CD4-positive, alpha-beta memory T cell (primary cell): ENCODE measurements at places on chromosomes 12 and 14.

- no peak for DNase-seq
Observed at GRCh38 chr14:51697848-51698247, 46.1 kb downstream of the FRMD6 start.

DNA sequence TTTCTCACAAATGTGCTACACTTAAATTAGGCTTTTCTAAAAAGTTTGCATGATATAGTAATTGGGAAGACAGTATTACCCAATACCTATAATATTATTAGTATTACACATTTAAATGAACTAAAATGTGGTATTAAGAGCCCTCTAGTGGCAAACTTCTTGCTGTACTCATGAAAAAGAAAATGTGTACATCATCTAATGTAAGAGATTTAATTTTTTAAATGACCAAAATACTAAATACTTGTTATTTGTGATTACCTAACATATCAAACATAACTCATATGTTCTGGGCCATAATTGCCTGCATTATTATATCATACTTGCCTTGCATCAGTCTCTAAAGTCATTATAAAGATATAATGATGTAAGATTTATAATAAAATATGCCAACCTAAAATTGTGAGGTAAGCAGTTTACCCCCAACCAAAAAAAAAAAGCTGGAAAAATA, 64.2 kb downstream of the DNAI7 start:
- DNase-seq, result peak; percentile 42

GRCh38 chr12:76628745-76629144, 69.2 kb upstream of the OSBPL8 start:
- no peak for DNase-seq

DNA sequence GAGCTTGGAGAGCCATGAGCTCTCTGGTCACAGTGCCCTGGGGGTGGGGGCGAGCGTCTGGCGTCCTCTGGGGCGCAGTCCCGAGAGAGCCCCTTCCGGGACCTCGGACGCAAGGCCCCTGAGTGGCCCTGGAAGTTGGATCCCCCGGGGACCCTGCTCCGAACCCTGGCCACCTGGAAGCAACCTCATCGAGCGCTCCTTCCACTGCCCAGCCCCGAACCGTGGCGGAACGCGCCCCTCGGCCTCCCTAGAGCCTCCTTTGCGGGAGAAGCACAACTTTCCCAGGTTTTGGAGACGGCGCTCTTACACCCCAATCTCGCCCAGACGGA, 1.2 kb downstream of the NOS1 start:
- no peak for DNase-seq

DNA sequence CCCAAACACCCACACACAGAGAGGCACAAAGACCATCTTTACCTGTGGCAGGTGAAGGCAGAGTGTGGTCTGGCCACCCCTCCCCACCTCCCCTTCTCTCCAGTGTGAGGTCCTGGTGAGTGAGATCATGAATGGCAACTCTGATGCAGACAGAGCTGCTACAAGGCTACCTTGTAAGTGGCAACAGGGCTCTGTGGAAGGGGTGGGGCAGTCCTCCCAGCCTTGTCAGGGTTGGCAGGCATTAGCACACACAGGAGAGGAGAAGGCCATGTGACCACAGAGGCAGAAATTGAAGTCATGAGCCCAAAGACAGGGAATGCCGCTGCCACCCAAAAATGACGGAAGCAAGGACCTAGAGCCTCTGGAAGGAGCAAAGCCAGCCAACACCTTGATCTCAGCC, 30.7 kb downstream of the VWF start:
- no peak for DNase-seq

GRCh38 chr14:69323999-69324282, 64.0 kb downstream of the GALNT16 start:
- DNase-seq, result no peak

- DNase-seq, result peak; percentile 23
Observed at GRCh38 chr12:58346032-58346632, 404.8 kb downstream of the ATP23 start.

DNA sequence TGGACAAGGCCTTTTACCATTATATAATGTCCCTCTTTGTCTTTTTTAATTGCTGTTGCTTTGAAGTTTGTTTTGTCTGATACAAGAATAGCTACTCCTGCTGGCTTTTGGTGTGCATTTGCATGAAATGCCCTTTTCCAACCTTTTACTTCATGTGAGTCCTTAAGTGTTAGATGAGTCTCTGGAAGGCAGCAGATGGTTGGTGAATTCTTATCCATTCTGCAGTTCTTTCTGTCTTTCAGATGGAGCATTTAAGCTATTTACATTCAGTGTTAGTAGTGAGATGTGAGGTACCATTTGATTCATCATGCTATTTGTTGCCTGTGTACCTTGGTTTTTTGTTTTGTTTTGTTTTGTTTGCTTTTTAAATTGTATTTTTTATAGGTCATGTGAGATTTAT, 208.3 kb downstream of the GPHN start:
- DNase-seq, result no peak

DNA sequence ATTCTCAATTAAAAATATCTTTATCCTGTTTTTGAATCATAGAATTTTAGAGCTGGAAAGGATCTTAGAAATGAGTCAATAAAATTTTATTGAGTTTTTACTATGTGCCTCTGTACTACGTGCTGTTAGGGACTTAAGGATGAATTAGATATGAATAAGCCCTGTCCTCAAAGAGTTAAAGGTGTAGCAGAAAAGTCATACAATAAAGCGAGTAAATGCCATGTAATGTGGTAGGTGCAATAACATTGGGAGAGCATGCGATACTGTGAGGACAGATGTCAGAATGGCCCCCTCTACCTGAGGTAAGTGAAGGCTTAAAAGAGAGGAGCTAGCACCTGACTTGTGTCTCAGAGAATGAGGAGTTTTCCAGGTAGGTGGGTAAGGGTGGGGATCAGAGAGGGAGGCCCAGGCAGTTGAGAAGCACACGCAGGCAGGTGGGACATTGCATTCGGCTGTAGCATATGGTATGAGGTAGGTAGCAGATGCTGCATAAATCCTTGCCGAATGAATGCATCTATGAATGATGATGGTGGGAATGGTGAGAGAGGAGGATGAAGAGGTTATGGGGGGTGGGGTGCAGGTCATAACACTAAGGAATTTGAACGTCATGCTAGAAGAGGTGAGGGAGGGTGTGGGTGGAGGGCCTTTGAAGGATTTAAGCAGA, 35.4 kb upstream of the ATP23 start:
- DNase-seq, result no peak

DNA sequence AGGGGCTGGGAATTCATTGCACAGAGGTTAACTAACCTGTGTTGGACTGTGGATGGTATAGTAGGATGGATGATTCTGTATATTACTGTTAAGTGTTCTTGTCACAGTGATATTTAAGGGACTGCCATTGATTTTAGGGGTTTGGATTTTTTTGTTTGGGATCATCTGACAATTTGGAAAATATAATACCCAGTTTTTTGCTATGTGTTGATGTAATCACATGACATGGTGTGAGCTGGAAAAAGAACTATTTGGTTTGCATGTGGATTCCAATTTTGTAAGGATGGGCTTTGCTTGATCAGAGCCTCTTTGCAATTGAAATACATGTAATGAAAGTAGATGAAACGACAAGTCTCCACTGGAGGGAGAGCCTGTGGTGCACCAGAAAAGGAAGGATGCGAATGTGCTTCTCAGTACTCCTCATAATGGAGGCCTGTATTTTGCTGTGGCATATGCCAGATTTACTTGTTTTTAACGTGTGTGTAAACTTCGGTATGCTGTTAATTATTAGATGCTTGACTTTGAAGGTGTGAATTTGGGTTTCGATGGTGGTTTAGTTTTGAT, 2.7 kb downstream of the DYRK2 start:
- peak; percentile 52 for DNase-seq

GRCh38 chr12:29208060-29208459, 59.0 kb downstream of the FAR2 start:
- DNase-seq, result no peak

- DNase-seq, result no peak
Observed at GRCh38 chr12:38872561-38872960, 32.8 kb downstream of the CPNE8 start.

GRCh38 chr14:103401223-103402214, 16.3 kb downstream of the MARK3 start:
- no peak for DNase-seq

- no peak for DNase-seq
Observed at GRCh38 chr14:84131924-84132323, 1398.0 kb upstream of the FLRT2 start.

DNA sequence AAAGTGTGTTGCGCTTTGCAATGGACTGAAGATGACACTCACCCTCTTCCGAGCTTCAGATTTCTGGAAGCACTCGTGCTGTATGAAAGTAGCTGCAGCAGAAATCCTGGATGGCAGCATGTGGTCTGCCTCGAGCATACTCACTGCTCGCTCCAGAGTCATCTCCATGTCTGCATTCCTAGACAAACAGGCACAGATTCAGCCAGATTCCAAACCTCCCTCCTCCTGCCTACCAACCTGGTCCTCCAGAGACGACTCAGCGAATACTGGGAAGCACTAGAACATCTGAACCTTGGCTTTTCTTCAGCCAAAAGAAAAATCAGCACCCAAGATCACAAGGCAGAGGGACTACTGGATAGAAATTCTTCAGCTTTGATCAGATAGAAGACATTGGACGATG, 27.7 kb downstream of the PKP2 start:
- no peak for DNase-seq

- no peak for DNase-seq
Observed at GRCh38 chr14:59964251-59965007, 44.5 kb downstream of the LRRC9 start.

DNA sequence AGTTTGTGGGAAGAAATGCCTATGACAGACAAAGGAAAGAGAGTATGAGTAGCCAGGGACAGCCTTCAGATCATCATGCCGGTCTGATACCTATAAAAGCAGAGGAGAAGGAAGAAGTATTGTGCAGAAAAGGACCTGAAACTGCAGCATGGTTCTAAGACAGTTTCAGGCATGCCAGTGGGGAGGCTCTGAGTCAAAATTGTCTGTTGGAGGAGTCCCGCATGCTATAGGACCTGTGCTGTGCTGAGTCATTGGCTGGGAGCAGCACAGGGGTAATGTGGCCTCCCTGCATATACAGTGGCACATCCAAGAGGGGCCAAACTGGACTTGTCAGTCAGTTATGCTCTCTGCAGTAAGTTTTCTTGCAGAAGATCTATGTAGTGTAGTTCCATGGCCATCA, 40.7 kb downstream of the NEUROD4 start:
- no peak for DNase-seq

- no peak for DNase-seq
Observed at GRCh38 chr12:49949866-49950265, 671 bp upstream of the AQP2 start.

GRCh38 chr14:73223049-73223448, 14.3 kb upstream of the PAPLN start:
- no peak for DNase-seq

DNA sequence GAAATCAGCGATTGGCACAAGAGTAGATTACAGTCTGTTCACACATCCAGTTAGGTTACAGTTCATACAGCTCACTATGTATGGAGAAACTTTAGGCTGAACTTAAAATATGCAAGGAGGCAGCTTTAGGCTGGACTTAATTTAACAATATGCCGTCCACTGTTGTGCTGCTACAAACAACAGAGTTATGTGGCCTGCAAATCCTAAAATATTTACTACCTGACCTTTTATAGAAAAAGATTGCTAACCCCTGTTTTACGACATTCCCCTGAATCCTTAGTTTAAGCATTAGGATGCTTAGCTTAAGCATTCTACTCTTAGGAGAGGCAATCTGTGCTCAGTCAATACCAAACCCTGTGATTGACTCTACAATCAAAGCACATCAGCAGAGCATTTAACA, 50.9 kb downstream of the DAO start:
- no peak for DNase-seq

DNA sequence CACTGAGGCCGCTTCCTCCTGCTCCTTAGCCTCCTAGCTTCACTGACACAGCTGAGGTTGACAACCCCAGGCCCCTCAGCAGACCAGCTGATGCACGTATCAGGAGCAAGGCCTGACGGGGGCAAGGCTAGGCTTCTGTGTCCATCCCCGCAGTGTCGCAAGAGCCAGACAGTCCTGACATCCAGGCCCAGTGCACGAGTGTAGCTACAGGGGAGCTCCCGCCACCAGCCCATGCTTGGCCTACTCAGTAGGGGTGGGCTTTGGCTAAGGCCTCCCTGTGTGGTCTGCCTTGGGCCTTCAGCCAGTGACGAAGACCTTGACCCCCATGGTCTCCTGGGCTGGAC, 179.1 kb downstream of the DPF3 start:
- no peak for DNase-seq

DNA sequence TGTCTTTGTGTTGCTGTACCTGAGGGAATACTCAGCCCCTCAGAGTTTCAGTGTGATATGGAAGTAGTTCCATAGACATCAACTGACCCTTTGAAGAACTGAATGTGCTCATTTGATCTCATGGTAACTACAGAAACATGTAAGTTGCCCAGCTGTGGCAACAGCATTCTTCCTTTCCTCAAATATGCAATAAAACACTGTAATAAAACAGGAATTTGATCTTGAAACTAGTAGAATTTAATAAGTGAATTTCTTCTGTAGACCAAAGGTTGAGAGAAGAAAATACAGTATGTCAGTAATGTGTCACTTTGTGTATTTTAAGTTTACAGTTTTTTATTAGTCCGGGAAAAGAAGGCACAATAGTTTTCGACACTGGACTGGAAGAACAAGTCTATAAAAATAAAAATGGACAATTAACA, 31.9 kb downstream of the KCTD10 start:
- no peak for DNase-seq

- DNase-seq, result no peak
Observed at GRCh38 chr12:98738002-98738401, 92.9 kb downstream of the APAF1 start.

GRCh38 chr14:44565968-44566367, 58.9 kb upstream of the FSCB start:
- no peak for DNase-seq

- no peak for DNase-seq
Observed at GRCh38 chr12:98532687-98533304, 17.4 kb downstream of the TMPO start.

- no peak for DNase-seq
Observed at GRCh38 chr12:92619730-92620684, 82.8 kb upstream of the PLEKHG7 start.

DNA sequence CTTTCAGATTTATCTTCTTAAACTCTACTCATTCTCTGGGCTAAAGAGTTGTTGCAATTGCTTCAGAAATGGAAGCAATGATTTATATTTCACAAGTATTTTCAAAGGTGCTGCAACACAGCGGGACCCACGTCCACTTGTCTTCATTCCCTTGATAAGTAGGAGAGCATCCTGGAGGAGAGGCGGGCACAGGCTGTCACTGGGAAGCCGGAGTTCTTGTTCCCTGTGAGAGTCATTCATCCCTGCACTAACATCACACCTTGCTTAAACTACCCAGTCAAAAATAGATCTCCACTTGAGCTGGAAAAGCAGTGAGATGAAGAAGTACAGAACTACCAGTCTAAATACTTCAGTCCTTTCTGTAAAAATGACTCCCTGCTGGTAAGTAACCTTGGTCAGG, 160.5 kb upstream of the RASSF8 start:
- DNase-seq, result no peak

DNA sequence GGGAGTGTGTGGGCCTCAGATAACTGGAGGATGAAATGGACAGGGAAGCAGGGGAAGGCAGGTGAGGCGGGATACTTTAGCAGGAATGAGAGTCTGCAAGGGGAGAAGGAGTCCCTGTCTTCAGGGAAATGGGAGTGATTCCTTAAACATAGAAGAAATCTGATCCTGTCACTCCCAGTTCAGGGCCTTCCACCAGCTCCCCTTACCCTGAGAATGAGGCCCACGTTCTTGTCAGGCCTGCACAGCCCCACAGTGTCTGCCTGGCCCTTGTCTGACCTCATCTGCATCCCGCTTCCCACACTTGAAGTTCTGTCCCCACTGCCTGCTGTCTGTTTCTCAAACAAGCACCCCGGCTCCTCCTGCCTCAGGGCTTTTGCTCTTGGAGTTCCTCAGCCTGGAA, 12.6 kb upstream of the LRP1-AS start:
- no peak for DNase-seq

- no peak for DNase-seq
Observed at GRCh38 chr14:33451211-33451610, 499.7 kb downstream of the EGLN3 start.
